ENCODE measurements at places on chromosomes 16 and 17.

GRCh38 chr16:85778873-85779272 is 20.5 kb downstream of the EMC8 start:
- DNase-seq: no peak

GRCh38 chr17:3972281-3972731 is 8.1 kb upstream of the ATP2A3 start:
- no peak for DNase-seq

DNA sequence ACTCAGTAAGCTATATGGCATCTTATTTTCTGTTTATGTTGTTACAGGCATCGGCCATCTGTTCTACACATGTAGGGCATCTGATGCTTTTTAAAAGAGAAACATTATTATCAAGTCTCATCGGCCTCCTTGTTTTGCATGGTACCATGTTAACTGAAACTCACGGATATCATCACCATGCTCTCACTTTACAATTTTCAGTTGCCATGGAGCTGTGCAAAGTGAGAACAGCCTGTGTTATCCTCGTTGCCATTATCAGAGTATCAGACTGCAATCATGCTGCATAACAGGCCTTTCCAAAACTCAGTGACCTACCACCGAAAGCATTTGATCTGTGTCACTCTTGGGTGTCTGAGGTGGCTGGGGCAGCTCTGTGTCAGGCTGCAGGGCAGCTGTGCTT is 110.3 kb downstream of the C17orf67 start:
- DNase-seq: no peak

GRCh38 chr17:61335105-61335844 is 64.4 kb upstream of the TBX2 start:
- no peak for DNase-seq

- no peak for DNase-seq
Measured at GRCh38 chr16:8725513-8726178, 51.2 kb downstream of the ABAT start.

GRCh38 chr17:864315-864714 is 82.2 kb downstream of the MRM3 start:
- DNase-seq: no peak

DNA sequence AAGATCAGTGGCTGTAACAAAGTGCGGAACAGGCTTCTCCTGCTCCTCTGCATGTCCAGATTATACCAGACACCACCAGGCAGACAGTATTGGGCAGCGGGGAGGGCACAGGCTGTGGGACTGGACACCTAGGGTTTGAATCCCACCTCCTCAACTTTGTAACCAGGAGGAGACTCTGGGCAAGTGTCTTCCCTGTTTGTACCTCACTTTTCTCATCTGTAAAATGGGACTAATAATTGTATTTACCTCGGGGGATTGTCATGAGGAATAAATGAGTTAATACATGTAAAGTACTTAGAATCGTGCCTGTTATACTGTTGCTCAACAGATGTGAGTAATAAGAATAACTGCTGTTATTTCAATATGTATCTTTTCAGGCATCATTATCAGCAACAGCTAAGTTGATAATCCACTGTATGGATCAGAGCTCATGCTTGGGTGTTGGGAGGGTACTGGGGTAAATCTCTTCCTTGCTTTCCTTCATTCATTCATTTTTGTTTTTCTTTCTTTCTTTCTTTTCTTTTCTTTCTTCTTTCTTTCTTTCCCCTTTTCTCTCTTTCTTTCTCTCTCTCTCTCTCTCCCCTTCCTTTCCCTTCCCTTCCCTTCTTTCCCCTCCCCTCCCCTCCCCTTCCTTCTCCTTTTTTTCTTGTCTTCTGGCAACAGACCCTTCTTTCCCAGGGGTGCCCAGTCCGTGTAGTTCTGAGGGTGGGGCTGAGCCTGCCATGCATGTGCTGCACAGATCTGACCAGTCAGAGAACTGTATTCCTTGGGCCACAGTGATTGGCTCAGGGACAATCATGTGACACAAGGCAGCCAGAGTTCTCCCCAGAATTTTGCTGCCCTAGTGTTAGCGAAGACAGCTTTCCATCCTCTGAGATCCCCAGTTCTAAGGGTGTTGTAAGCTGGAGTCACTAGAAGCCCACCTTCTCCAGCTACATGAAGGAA is 25.3 kb upstream of the BRD7 start:
- no peak for DNase-seq

- DNase-seq: no peak
Measured at GRCh38 chr17:38333635-38334295, 10.0 kb downstream of the GPR179 start.

DNA sequence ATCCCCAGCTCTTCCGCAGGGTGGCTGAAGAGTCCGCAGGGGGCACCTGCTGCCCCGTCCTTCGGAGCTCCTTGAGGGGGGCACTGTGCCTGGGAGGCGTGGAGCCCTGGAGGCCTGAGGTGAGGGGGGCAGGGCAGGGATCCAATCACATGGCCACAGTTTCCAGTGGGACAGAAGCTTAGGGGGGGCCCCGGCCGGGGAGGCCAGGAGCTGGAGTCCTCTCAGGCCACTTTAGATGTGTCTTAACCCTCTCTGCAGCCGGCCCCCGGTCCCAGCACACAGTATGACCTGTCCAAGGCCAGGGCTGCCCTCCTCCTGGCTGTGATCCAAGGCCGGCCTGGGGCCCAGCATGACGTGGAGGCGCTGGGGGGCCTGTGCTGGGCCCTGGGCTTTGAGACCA is 10.8 kb downstream of the ZNF213 start:
- DNase-seq: no peak

DNA sequence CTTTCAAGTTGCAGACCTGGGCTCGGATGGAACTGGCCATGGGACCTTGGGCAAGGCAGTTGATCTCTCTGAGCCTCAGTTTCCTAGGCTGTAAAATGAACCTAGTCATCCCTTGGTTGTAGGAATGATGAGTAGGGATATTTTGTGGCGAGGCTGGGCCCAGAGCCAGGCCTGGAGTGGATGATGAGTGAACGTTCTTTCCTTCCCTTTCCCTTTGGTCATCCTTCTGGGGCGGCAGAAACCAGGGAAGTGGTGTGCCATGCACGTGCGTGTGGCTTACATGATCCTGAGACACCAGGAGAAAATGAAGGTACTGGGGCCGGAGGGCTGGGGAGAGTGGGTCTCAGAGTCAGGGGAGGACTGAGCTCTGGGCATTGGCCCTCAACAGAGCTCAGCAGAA is 8.4 kb downstream of the FBRS start:
- no peak for DNase-seq

- DNase-seq: no peak
Measured at GRCh38 chr16:70800781-70801480, at the start of gene VAC14. VAC14 (minus strand) TSS chr16:70801158; CDS start chr16:70800900, 258 bp downstream.

GRCh38 chr16:16910666-16911065 is 531.7 kb downstream of the NPIPA7 start:
- DNase-seq: no peak

DNA sequence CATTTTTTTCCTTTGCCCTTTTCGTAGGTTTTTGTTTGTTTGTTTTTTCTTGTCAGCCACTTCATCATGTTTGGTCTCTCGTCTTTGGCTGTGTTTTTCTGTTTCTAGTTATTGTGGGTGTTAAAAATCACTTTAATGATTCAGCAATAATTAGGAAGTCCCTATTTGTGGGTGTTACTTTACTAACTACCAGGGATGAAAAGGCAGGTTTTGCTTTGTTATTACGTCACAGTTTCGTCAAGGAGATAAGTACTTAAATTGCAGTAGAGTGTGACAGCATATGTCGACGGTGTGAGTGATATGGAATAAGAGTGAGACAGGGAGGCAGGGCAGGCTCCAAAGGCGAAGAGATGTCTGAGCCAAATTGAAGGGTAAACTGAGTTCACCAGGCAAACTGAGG is 479.6 kb downstream of the WWOX start:
- no peak for DNase-seq

GRCh38 chr16:13478991-13479390 is 441.0 kb upstream of the ERCC4 start:
- DNase-seq: no peak

GRCh38 chr17:43385046-43385831 is 13.6 kb upstream of the ARL4D start:
- DNase-seq: no peak

DNA sequence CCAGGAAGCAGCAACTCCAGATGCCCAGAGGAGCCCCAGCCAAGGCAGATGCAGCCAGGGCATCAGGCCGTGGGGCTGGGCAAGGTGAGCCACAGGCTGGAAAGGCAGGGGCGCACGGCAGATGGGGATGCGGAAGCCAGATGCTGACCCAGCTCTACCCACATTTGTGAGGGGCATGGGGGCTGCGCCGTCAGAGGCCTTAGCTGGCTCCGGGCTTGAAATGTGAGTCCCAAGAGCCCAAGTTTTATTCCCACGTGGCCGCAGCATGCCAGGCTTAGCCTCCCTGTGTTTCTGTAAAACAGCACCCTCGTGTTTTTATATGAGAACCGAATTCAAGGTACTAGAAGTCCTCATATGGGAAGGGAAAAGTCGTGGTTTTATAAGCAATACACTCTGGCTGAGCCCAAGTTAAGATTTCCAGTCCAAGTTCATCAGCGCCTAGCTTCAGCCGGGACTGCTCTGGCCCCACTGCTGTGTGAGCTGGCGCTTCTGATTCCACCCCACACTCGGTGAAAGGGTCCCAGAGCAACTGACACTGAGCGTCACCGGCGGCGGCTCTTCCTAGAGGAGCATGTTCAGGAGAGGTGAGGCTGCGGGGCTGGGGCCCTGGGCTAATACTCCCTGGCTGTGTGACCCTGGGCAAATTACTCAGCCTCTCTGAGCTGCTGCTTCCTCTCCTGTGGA is 6.7 kb upstream of the C16orf95 start:
- DNase-seq: no peak

DNA sequence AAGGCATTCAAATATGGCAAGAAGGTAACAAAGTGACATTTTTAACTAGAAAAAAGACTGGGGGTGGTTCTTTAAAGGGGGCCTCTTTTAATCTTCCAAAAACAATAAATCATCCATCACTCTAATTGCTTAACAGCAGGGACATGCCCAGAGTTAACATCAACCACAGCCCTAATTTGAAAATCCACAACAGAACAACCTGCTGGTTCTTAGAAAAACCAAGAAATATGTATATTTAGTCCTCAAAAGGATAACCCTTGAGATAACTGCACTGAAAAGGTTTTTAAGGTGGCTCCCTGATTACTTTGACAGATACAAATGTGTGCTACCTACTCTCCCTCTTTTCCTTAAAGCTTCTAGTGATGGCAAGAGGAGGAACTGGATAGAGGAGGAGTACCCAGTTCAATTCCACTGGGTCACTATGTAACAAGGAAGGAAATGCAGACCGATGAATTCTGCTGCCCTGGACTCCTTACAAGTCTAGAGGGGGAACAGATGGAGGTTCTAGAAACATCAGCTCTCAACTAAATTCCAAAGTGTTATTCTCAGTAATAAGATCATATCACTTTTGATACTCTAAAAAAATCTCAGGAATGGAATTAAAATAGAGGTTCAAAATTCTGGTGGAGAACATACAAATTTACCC is 54.3 kb downstream of the N4BP1 start:
- no peak for DNase-seq

DNA sequence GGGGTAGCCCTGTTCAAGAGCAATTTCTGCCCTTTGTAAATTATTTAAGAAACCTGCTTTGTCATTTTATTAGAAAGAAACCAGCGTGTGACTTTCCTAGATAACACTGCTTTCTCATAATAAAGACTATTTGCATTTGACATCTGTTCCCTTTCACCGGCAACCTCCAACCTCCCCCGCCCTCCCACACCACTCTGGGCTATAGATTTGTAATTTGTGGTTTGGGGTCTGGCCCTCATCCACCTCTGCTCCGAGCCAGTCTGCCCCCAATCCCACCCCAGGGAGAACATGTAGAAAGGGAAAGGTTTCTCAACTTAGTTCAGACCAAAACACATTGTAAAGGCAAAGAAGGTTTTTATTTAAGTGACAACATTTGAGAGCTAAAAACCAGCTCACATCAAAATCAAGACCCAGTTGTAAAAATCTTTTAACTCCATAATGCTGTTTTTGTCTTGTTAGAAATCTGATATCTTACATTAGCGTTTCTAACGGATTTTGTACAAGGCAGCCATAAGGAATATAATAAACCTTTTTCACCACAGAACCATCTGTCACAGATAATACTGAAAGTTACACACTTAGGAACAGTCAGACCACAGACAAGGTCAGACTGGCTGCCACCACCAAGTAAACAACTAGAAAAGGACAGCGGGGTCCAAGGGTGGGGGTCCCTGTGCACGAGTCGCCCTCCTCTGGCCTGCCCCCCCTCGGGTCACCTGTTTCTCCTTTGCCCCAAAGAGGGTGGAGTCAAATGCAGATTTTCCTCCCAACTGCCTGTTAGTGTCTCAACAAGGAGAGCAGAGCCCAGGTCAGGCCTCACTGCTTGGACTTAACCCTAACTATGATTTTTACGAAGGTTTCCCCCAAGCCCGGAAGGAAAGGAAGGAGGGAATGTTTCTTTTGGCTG is 6.9 kb downstream of the PIMREG start:
- no peak for DNase-seq

- DNase-seq: no peak
Measured at GRCh38 chr17:45096141-45096540, 35.0 kb downstream of the NMT1 start.

- no peak for DNase-seq
Measured at GRCh38 chr16:88536971-88537751, 33.0 kb upstream of the ZC3H18 start.

DNA sequence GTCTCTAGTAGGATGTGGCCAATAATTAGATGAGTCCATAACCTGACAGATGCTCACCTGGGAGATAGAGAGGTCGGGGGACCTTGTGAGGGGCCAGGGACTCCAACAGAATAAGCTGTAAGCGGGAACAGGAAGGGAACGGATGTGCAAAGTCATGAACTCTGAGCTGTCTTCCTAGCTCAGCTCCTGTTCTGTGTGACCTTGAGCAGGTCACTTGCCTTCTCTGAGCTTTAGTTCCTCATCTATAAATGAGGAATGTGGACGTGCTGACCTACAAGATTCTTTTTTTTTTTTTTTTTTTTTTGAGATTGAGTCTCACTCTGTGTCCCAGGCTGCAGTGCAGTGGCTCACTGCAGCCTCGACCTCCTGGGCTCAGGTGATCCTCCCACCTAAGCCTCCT is 58.9 kb downstream of the AKAP1 start:
- no peak for DNase-seq

GRCh38 chr17:47072886-47073285 is 93.8 kb upstream of the RPRML start:
- DNase-seq: no peak

GRCh38 chr16:119835-120491 is 18.5 kb downstream of the NPRL3 start:
- no peak for DNase-seq

DNA sequence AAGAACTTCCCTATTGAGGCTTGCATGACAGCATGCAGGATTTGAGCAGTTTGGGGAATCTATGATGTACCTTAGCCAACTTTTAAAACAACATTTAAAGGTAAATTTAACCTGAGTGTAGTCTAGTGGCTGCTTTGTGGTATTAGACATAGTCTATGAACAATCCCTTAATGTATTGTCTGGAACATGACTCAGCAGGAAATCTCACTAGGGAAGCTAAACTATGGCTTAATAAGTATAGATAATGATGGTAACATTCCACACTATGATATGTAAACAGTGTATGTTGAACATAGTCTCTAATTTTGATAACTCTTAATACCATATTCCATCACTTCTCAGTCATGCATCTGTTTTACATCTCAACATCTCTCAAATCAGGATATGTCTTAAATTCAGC is 52.1 kb upstream of the SLC12A3 start:
- no peak for DNase-seq

GRCh38 chr16:2787406-2787805 is at the start of gene PRSS33:
PRSS33 (minus strand) TSS chr16:2787560; CDS start chr16:2786547, 1,013 bp downstream.
- no peak for DNase-seq

- no peak for DNase-seq
Measured at GRCh38 chr16:87298857-87299465, 18.2 kb downstream of the C16orf95 start.

- no peak for DNase-seq
Measured at GRCh38 chr17:44610871-44611270, 45.4 kb upstream of the MEIOC start.

All from AG09319 (cell line).